ENCODE measurements at places on chromosomes 11 and 22. TPM values are rescaled to one million over a fixed set of nuclear protein-coding genes. Genes with fewer than 3 reads are reported as not detected.

The CALCA gene
- total RNA-seq = not detected

DNA sequence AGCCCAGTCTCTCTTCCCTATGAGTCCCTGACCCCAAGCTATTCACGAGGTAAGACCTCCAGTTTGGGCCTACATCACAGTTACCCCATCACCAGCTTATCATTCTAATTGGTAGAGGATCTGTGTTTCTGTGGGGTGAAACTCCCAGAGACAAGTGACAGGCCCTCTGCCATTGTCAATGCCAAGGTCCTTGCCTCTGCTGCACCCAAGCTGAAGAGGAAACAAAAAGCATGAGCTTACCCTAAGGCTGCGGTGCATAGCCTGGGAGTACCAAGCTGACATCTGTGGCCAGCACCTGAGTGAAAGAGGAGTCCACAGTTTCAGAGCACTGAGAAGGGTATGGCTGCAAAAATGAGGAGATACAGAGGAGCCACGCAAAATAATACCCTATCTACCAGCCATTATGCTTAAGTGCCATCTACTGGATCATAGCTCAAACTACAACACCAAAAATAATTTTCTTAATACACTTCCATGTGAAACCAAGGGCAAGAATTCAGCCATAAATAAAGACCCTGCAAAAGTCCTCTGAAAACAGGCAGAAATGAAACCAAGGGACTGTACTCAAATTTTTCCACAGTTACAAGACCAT is 62.3 kb upstream of the ANO5 start:
- DNase-seq = peak; percentile 1

DNA sequence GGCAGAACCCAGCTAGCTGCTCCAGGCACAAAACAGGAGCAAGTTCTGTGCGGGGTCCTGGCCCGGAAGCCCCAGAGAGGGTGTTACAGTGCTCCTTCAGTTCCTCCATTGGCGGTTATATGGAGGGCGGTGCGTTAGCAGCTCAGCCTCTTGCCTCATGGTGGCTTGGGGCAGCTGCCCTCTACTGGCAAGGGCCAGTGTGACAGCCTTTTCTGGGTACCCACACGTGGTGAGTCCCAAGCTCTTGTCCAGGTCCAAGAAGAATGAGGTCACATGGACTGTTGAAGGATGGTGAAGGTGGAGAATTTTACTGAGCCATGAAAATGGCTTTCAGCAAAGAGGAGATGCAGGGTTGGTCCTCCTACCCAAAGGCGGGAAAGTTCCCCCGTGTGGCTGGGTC is 100.5 kb downstream of the WT1 start:
- DNase-seq = no peak

GRCh38 chr11:87006035-87006434 is 31.7 kb upstream of the TMEM135 start:
- DNase-seq = no peak

GRCh38 chr22:21657020-21657359 is 8.8 kb upstream of the PPIL2 start:
- DNase-seq = no peak

The SYT12 gene
- total RNA-seq = 0.87 TPM

The NRXN2 gene
- total RNA-seq = 1.6 TPM

DNA sequence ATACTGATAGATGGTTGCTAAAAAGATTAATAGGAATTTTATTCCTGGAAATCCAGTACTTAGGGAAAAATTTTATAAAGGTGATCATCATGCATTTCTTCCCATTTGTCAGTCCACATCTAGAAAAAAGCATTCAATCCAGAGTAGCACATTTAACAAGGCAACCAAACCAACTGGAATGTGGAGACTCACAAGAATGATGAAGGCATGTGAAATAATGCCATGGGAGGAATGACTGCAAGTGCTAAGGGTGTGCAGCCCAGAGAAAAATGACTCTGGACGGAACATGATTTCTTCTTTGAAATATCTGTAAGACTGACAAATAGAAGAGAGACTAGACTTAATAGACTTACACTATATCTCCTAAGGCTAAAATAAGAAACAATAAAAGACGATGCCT is 33.8 kb downstream of the BLID start:
- DNase-seq = no peak

DNA sequence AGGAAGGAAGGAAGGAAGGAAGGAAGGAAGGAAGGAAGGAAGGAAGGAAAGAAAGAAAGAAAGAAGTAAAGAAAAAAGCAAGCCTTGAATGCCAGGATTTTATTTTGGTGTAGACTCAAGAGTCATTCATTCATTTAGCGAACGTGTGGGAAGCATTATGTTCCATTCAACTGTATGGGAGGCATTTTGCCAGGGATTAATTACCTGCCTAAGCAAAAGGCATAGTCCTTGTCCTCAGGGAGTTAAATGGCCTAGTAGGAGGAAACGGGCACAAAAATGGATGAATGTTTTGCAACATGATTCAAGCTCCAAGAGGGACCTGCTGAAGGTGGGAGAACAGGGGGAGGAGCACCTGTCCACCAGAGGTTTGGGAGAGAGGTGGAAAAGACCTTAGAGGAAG is 16.2 kb upstream of the ZNRF3 start:
- DNase-seq = no peak

GRCh38 chr11:16397390-16397789 is 41.0 kb upstream of the SOX6 start:
- no peak for DNase-seq

The OR5B21 gene
- 0.55 TPM for total RNA-seq

- no peak for DNase-seq
These were observed 31.5 kb downstream of the PARVG start for GRCh38 chr22:44211946-44212930.

The CCDC90B gene
- 52.8 TPM for total RNA-seq

DNA sequence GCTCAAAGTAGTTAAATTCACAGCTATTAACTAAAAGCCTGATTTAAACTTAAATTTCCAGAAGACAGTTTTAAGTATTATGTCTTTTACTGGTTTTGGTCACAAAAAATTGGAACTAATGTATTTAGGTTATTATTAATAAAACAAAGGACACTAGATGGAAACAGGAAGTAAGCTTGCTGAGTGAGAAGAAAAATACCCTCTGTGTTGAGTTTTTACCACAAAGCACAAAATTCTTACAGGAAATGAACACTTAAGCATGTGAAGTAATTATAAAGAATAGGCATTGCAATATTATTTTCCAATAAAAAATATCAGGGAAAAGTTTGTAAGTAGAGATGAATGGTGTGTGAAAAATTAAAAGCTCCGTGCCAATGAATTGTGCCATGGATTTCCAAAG is 46.3 kb downstream of the PIK3C2A start:
- DNase-seq = peak; percentile 24

GRCh38 chr22:45458532-45458931 is 44.2 kb upstream of the FBLN1 start:
- no peak for DNase-seq

The UBQLN3 gene
- total RNA-seq = not detected

The ACTN3 gene
- 0.15 TPM for total RNA-seq

The MMP1 gene
- total RNA-seq = not detected

GRCh38 chr22:45278125-45278524 is 6.6 kb upstream of the UPK3A start:
- no peak for DNase-seq

DNA sequence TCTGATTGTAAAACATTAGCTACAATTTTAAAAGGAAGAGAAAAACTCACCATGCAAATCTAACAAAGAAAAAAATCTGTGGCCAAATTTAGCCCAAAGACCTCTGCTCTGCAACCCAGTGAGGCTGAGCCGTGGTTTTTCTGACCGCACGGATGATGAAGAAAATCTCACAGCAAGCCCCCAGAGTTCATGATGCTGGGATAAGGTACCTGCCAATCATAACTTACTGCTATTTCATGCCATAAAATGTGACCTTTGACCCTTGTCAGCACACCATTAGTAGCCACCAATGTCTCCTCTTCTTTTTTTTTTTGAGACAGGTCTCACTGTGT is 11.1 kb downstream of the CERK start:
- DNase-seq = no peak

The FAM227A gene
- total RNA-seq = 0.57 TPM

DNA sequence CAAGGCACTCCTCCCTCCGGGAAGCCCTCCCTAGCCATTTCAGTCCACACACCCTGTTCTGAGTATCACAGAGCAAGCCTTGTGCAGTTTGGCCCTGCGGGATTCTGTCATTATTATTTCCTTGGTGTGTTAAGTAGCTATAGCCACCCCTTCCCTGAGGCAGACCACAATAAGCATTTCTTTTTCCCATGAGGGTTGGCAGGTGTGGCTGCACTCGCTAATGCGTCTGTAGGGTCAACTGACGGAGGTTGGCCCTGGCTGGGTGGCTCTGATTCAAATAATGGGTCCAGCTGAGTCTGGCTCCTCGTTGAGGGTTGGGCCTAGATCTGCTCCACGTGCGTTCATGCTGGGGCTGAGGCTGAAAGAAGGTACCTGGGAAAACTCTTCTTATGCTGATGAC is 5.1 kb downstream of the F2 start:
- DNase-seq = peak; percentile 66

The VSIG2 gene
- total RNA-seq = not detected

DNA sequence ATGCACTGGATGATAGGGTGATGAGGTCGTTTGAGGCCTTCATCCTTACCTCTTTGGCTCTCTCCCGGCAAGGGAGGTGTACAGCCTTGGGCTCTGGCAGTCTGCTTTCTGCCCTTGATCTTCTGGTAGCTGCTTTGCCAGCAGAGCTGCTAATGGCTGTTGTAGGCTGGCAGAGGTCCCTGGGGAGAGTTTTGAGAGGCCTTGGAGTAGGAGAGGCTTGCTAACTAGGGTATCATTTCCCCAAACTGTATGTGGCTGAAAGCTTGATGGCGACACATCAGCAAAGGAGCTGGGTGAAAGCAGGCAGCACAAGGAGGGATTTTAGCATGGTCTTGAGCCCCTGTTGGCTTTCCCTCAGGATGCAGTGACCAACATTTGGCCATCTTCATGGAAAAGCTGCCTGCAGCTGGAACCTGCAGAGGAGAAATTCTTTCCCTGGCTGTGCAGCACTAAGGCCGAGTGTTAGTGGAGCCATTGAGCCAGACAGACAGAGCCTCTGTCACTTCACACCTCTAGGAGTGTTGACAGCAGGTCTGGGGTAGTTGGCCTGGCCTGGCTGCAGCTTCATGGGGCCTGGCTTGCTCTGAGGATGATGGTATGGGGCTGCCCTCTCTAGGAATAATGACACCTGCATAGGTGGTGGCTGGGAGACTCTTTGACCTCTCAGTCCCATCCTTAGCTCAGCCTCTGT is 3.5 kb upstream of the AMPD3 start:
- DNase-seq = peak; percentile 23

- no peak for DNase-seq
These were observed 24.6 kb downstream of the OR10A6 start for GRCh38 chr11:7906481-7906880.

The OTOG gene
- total RNA-seq = not detected

- DNase-seq = peak; percentile 31
These were observed 35.1 kb downstream of the TRIOBP start for GRCh38 chr22:37731804-37732471.

The GRM5 gene
- total RNA-seq = not detected

DNA sequence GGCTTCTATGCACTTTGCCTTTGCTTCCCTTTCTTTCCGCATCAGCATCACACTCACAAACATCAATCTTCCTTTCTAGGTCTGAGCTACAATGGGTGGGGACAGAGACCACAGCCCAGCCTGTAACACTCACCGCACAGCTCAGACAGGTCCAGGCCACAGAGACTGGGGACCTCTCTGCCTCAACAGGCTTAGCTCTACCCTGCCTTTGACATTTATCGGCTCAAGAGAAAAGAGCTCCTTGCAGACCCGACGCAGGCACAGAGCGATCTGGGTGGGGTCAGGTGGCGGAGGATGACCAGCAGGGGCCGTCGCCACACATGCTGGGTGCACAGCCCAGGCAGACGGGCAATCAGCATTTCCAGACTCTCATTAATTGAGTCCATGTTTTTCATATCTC is 837.3 kb downstream of the TBC1D22A start:
- DNase-seq = no peak

- no peak for DNase-seq
These were observed 25.5 kb upstream of the CECR2 start for GRCh38 chr22:17343766-17344165.

The RAB38 gene
- 0.41 TPM for total RNA-seq

DNA sequence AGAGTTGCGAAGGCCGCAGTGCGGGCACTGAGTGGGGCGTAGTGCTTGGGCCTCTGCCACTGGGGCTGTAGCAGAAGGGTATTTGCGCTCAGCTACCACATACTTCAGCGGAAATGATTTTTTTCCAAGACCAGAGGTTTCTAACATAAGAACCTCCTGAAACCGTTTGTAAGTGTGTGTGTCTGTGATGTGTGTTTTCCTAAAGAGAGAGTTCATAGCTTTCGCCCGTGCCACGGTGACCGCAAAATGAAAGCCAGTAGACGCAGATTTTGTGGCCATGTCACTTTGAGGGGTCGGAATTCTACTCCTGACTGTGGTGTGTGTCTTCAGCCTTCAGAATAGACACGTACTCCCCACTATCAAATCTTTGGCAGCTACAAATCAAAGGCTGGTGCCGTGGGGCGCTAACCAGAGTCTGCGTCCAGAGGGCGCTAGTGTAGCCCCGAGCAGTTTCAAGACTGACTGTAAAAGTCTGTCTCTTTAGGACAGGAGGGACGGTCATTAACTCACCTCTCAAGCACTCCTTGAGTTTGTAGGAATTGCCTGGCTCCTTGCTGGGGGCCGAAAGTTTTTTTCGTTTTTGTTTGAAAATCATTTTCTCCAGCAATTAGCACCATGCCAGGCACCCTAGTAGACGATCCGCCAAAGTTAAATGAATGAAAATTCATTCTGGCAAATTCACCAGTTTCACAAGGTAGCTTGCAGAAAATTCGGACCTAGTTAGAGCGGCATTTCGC is 2.5 kb upstream of the CALCA start:
- peak; percentile 40 for DNase-seq

The GTSE1 gene
- 109 TPM for total RNA-seq

The PNPLA5 gene
- total RNA-seq = 0.15 TPM

DNA sequence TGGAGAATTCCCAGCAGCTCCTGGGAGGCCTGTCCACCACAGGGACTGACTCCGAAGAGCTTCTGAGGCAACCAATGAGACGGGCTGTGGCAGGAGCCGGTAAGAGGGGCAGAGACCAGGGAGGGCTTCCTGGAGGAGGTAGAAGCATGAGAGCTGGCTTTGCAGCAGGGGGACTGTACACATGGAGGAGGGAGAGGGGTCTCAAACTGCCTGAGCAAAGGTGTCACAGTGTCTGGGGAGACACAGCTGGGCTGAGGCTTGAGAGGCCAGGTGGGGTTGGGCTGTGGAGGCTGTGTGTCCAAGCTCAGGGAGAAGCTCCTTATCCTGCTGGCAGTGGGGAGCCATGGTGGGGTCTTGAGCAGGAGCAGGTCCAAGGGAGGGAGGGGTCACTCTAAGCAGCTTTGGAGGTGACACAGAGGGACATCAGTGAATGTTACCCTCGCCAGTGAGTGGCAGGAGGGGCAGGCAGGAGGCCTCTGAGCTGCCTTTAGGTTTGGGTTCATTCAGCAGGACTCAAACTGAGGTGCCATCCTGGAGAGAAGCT is 4.6 kb upstream of the RHOD start:
- no peak for DNase-seq

The APOA5 gene
- not detected for total RNA-seq
